IMR-90 (cell line): ENCODE measurements at places on chromosomes 3 and 15. TPM values are rescaled to one million over a fixed set of nuclear protein-coding genes. Genes with fewer than 3 reads are reported as not detected.
A peak's percentile ranks its signal among the peaks of the same experiment; 100 is the strongest.

DNA sequence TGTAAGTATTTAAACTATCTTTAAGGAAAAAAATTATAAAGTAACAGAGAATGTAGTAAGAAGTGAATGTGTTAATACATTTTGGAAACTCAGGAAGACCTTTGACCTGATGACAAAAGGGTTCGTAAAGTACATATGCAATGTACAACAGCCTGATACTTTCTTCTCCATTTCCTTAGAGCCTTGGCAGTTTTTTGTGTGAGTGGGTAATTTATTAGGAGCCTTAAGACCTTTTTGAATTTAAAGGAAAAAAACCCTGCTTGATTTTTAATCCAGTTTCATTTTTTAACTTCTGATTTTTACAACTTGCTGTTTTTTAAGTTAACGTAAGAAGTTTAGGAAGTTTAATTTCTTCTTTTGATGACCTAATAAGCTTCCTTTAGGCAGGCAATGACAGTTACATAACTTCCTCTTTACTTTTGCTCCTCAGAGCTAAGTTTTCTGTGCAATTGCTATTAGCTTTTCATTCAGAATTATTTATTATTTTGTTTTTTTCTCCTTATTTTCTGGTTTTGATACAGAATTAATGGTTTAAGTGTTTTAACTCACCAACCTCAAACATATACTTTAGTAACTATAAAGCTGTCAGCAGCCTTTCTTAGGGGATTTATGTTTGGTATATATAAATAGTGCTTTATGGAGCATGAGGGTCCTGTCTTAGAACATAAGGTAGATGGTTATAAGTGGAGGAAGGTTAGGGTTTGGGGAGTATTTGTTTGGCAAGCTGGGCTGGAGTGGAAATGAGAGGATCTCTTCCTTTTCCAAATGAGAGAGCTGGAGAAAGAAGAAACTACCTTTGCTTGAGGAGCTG is 35.2 kb downstream of the ARMC8 start:
- DNase-seq, result no peak

GRCh38 chr15:100256101-100256969 is 85.4 kb downstream of the ADAMTS17 start:
- no peak for DNase-seq

GRCh38 chr3:156522673-156523072 is 32.2 kb downstream of the SSR3 start:
- DNase-seq, result no peak

- peak; percentile 88 for DNase-seq
These were observed 27.9 kb downstream of the RFX7 start for GRCh38 chr15:56215769-56216168.

GRCh38 chr3:140603766-140604165 is 74.1 kb upstream of the TRIM42 start:
- DNase-seq, result no peak

GRCh38 chr3:128063865-128064264 is 11.6 kb downstream of the SEC61A1 start:
- no peak for DNase-seq

- no peak for DNase-seq
These were observed 782.2 kb downstream of the VGLL3 start for GRCh38 chr3:86208772-86209171.

- peak; percentile 81 for DNase-seq
These were observed 2.6 kb upstream of the MAP4 start for GRCh38 chr3:48018841-48019240.

GRCh38 chr15:67472957-67473356 is 48.0 kb upstream of the C15orf61 start:
- DNase-seq, result peak; percentile 66

GRCh38 chr15:67506775-67507747 is 13.9 kb upstream of the C15orf61 start:
- DNase-seq, result peak; percentile 9

DNA sequence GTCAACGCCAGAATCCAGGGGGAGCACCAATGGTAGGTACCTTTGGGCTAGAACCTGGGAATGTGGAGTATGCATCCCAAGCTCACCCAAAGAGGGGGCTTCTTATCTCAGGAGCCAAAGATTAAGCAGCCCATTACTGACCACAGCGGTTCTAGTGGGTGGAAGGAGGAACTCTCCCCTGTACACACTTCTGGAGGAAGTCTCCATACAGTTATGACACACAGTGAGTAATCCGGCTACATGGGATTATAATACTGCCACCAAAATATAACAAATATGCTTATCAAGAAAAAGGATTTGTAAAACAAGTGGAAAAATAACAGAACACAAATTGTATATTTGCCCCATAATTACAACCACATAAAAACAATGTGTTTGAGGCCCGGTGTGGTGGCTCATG is 8.4 kb downstream of the MYO1E start:
- DNase-seq, result peak; percentile 66

- no peak for DNase-seq
These were observed 38.1 kb upstream of the SPPL2A start for GRCh38 chr15:50803479-50804180.

- no peak for DNase-seq
These were observed 19.6 kb downstream of the CD86 start for GRCh38 chr3:122074621-122075265.

GRCh38 chr15:70289191-70289955 is 191.7 kb upstream of the TLE3 start:
- DNase-seq, result no peak

- DNase-seq, result peak; percentile 65
These were observed 186.7 kb downstream of the NSUN3 start for GRCh38 chr3:94249491-94250079.

- DNase-seq, result no peak
These were observed 55.7 kb downstream of the MB21D2 start for GRCh38 chr3:192861972-192862371.

Gene ACKR2
- not detected in 2 replicates for total RNA-seq

Gene KIF7
- total RNA-seq, result 5.0 and 5.3 TPM in 2 replicates

Gene TGM4
- total RNA-seq, result under 0.01 TPM in 1 of 2 replicates, not detected in the other

Gene CKMT1A
- not detected in 2 replicates for total RNA-seq

Gene CLRN1
- total RNA-seq, result not detected in 2 replicates

Gene ATG7
- total RNA-seq, result 51.4 and 65.3 TPM in 2 replicates

Gene TM4SF18
- total RNA-seq, result under 0.01 TPM in 1 of 2 replicates, not detected in the other

Gene CHRM5
- under 0.01 TPM in 2 replicates for total RNA-seq

Gene SLC22A14
- total RNA-seq, result under 0.01 TPM in 1 of 2 replicates, not detected in the other

Gene RAB8B
- 29.4 and 66.4 TPM in 2 replicates for total RNA-seq

Gene SPTSSB
- not detected in 2 replicates for total RNA-seq

Gene CELF6
- not detected in 2 replicates for total RNA-seq

Gene NR1I2
- not detected in 2 replicates for total RNA-seq

Gene CPNE4
- not detected in 2 replicates for total RNA-seq

Gene CD96
- total RNA-seq, result 0.18 and 0.28 TPM in 2 replicates
